NCI-H1436 (cell line): ENCODE measurements at places on chromosomes 13 and 19.

DNA sequence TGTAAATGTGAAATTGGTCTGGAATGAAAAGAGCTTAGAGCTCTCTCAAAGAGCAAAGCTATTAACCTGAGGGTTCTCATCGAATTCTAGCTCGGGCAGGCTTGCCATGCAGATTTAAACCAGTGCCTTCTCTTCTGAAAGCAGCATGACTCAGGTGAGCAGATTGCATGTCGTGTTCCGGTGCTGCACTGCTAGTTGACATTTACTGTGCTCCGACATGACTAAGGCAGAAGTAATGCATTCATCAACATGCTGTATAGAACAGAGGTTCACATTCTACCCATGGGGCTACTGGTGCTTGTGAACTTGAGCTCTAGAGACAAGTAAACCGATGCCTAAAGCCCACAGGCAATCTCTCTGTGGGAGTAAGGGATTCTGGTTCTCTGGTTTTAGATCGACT lies 947.7 kb downstream of the EFNB2 start:
- DNase-seq = no peak

DNA sequence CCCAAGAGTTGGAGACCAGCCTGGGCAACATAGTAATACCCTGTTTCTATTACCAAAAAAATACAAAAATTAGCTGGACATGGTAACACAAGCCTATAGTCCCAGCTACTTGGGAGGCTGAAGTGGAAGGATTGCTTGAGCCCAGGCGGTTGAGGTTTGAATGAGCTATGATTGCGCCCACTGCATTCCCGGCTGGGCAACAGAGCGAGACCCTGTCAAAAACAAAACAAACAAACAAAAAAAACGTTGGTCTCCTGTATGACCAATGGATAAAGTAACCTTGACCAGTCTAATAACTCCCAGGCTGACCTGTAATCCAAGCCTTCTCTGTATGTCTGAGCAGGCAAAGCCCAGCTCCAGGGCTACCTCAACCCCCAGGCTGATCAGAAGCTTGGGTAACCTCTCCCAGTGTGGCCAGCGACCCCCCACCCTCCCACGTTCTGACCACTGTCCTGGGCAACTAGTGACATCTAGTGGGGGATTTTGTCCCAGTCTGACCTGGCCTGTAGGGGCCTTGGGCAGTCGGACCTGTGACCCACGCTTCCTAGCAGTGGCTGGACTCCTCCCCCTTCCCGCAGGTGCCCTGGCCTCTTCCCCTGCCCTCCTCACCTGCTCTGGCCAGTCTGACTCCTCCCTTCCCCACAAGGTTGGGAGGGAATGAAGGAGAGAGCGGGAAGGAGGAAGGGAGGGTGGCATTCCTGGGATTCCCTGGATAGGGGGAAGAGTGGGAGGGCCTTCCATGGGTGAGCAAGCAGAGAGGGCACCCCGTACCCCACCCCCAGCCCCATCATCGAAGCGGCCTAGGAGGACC lies 1.0 kb upstream of the BCAM start:
- no peak for DNase-seq

DNA sequence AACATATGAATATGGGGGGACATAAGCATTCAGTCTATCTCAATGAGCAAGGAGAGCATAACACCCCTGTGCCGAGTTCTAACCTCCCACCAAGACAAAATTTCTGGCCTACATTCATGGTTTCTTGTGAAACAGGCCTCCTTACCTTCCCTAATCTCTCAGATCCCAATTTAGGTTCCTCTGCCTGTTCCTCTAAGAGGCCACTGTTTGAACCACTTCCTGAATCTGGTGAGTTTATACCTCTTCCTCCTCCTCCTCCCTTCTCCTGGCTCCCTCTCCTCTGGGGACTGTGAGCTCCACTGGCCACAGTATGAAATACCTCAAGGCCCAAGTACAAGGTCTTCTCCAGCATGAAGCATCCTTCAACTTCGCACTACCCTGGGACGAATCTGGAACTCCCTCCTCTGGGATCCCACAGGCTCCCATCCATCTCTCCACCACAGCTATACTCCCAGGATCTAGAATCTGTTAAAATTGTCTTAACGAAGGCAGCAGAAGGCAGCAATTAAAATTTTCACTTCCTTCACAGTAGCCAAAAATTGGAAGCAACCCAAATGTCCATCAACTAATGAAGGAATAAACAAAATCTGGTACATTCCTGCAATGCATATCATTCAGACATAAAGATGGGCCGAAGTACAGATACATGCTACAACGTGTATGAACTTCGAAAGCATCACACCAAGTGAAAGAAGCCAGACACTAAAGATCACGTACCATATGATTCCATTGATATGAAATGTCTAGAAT lies 7.8 kb upstream of the SIGLECL1 start:
- no peak for DNase-seq

DNA sequence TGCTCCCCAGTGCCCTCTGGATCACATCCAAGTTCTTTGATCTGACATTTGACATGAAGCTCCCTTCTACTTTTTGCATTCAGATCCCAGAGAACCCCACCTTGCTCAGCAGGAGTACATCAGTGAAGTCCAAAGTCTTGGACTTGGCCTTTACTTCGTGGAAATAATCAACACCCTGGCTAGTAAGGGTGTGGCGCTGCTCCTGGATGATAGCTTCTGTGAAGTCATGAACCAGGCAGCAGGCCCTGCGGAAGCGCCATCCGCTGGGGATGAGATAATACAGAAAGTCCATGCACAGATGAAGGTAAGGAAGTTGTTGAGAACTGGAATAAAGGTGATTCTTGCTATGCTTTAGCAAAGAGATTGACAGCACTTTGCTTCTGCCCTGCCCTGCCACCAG lies 43.2 kb downstream of the OR10H4 start:
- no peak for DNase-seq

- DNase-seq = no peak
These were observed 273.6 kb downstream of the DCT start for GRCh38 chr13:94205896-94206295.

DNA sequence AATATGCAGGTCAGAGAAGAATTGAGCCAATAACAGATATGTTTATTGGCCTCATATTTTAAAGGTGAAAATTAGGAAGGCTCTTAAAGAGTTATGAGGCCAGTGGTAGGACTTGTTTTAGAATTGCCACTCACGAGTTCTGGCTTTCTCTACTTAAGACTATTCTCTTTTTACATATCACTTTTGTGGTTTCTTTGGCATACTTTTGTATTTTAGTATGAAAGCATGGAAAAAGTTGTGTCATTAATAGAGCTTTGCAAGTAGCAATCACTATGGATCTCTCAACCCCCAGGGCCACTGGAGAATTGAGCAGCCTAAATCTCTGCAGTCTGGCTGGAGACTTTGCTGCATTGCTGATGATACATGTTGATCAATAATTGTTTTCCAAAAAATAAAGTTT lies 64.6 kb upstream of the SOX21 start:
- no peak for DNase-seq

- DNase-seq = no peak
These were observed 1793.2 kb upstream of the PCDH20 start for GRCh38 chr13:63208826-63209225.

GRCh38 chr13:76820759-76821158 lies 65.4 kb downstream of the KCTD12 start:
- DNase-seq = no peak
